ENCODE measurements at places on chromosomes 7 and 10.

DNA sequence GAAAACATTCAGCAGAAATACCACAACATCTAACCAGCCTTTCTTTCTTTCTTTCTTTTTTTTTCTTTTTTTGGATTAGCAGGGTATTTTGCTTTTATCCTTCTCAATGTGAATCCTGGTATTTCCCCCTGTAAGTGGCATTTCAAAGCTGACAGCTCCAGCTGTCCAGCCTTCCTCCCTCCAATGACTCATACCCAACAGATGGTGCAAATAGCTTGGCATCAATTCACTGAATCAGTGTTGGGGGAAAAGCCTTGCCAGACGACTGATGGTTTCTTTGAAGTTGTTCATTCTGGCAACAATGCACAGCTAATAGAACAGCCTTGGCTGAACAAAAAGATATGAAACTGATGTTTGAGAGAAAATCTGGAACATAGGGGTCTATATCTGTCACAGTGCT, 316.8 kb upstream of the STEAP1 start:
- no peak for DNase-seq

- DNase-seq: no peak
These were observed 146.7 kb downstream of the ATE1 start for GRCh38 chr10:121781101-121781500.

DNA sequence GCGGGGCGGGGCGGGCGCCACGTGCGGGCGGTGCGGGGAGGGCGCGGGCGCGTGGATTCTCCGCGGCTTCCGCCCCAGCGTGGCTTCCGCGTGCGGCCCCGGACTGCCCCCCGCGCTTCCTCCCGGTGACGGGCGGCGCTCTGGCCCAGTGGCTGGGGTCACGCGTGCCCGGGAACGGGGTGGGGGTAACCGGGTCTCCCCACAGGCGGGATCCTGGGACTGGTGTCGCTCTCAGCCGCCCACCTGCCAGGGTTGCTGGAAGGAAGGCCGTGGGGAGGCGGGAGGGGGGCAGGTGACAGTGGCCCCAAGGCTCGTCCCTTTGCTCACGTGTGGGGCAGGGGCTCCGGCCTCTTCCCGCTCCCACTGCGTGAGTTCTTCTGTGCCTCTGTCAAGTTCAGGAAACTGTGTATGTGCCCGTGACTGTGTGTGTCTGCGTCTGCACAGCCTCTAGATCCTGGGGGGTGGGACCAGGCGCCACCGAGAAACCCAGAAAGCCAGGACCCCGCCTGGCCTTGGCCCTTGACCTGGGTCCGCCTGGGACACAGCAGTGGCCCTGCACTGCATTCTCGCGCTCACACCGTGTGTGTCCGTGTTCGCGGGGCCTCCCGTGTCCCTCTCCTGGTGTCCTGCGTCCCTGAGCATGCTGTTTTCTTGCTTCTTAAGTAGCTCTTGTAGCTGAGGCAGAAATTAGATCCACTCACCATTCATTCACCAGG, 919 bp downstream of the MAFK start:
- DNase-seq: no peak

DNA sequence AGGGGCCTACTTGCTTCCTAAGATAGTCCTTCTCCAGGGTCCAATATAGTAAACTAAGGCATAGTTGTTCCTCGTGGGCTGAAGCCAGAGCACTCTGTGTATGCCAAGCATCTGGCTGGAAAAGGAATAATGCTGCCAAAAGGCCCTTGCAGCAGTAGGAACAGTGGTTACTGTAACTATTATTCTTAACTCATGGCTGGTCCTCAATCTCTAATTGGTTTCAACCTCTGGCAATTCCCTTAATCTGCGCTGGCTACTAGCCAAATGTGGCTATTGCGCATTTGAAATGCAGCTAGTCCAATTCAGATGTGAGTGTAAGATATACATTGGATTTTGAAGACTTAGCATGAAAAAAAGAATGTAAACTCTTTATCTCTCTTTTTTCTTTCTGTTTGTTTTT, 27.8 kb upstream of the LBX1 start:
- DNase-seq: no peak

GRCh38 chr7:134533288-134533771, 6.0 kb downstream of the AKR1B10 start:
- DNase-seq: no peak

DNA sequence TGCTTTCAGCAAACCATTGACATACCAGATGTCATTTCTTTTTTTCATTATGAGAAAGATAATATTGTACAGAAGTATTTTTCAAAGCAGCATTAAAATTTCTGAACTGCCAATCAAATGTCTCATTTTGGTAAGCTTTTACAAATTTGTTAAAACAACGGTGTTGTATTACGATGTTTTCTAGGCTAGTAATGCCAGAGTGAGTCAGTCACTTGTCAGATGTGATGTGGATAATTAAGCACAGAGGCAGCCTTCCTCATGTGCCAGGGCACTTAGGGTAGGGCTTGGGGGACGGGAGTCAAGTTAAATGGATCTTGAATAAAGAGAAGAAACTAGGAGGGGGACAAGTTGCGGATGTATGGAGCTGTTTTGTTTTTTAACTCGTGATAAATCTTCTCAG, 10.1 kb downstream of the PSTK start:
- DNase-seq: no peak

DNA sequence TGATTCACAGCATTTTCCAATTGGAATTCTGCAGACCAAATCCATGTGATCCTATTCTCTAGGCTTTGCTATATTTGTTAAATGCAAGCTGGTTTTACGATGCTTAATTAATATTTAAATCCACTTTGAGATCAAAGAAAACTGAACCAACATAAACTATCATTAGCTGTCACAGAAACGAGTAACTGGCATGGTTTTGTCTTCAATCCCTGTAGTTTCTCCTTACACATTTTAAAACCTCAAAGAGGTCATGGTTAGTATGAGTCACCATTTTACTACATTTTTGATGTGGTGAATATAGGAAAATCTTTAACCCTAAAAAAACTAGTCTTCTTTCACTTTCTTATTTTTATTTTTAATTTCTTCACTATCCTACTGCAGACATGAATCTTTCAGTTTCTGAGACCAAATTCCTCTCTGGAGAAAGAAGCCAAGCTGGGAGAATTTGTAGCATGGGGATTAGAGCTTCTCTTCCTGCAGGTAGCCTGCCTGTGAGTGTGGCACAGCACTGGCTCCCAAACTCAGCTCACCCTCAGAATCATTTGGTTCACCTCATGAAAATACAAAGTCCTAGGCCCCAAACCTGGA, 8.7 kb upstream of the LIPM start:
- no peak for DNase-seq

DNA sequence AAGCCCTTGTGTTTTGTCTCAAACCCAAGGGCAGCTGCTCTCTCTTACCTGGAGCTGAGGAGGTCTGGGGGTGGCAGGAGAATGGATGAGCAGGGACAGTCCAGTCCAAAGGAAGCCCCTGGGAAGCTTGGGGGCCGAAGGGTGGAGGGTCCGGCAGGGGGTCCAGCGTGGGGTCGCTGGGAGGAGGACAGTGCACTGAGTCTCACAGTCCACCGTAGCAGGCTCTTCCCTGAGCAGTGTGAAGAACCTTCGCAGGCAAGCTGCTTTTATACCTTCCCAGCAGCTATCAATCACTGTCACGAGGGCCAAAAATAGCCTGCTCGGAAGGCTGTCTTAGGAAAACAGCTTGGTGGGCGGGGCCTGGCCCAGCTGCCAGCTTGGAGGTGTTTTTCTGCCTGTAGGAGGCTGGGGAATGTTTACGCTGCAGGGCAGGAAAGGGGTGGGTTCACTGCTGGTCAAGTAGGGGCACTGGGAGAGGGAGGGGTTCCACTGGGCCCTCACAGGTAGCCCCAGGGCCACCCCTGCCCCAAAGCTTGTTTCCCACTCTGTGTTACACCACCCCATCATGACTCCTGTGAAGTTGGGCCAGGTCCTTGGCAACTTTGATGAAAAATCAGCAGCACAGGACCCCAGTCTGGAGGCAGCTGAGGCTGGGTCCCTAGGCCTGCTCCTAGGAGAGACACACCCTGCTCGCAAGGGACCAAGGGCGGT, at the start of gene DEPP1:
DEPP1 (minus strand) TSS at position 240 of the 711 bp plus-strand sequence. CDS start 779 bp downstream, outside the sequence.
- peak; percentile 92 for DNase-seq
